Hematopoietic multipotent progenitor cell (in vitro differentiated cells): ENCODE measurements at places on chromosomes 7 and 10. TPM values are rescaled to one million over a fixed set of nuclear protein-coding genes. Genes with fewer than 3 reads are reported as not detected.

GRCh38 chr7:47949703-47950102, 1.4 kb upstream of the PKD1L1 start:
- DNase-seq, result no peak

DNA sequence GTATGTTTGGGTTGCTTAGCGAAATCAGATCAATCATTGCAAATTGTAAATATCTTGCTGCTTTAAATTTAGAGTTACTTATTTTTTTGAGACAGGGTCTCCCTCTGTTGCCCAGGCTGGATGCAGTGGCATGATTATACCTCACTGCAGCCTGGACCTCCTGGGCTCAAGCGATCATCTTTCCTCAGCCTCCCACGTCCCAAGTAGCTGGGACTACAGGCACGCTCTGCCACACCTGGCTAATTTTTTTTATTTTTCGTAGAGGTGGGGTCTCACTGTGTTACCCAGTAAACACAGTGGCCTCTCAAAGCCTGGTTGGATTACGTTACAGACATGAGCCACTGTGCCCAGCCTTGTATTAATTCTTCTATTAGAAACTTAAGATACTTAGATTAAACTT, 1.7 kb downstream of the VDAC2 start:
- DNase-seq, result no peak

DNA sequence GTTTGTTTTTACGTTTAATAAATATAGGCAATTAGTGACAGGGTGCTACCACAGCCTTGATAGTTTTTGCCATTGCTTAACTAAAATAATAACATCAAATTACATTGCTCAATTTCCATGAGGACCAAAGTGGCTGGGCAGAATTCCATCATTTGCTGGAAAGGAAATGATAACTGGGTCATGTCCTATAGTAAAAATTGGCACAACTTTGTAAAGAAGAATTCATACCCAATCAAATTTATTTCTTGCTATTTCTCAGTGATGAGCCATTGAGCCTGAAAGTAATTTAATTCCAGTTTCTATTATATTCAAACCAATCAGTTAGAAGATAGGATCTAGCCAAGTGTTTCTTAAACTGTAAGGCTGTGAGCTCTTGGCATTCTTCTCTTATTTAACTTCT, 102.2 kb upstream of the CTTNBP2 start:
- DNase-seq, result no peak

- peak; percentile 66 for DNase-seq
Observed at GRCh38 chr7:123537026-123537642, 2.7 kb upstream of the IQUB start.

DNA sequence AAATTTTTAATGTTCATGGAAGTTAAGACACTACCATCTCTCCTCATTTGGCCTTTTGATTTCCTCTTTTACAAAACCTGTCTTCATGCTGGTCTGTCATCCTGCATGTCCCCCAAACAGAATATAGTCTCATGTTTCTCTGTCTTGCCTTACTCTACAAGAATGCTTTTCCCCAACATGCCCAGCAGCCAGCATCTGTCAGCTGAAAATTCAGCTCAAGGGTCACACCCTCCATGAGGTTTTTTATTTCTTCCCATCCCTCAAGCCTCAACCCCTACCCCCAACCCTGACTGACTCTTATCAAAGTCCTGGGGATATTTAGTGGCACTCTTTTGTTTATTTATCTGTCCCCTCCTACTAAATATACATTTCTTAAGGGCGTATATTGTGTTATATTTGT, 202.0 kb downstream of the ANK3 start:
- no peak for DNase-seq

DNA sequence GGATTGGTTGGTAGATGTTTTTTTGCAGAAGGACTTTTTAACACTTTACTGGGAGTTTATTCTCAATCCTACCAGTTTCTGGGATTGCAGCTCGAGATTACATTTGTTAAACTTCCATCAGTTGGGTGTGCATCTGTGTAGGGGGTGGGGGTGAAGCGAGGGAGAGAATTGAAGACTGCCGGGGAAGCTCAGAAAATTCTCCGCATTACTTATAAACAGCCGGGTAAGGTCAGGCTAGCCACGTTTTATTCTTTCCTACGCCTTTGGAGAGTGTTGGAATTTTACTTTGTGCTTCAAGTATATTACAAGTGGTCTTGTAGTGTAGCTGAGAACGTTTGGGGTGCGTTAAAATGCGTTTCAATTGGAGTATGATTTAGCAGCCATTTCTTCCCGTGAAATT, 1.1 kb downstream of the PALS2 start:
- no peak for DNase-seq

GRCh38 chr7:100965723-100966541, 3.4 kb upstream of the MUC12 start:
- peak; percentile 72 for DNase-seq

DNA sequence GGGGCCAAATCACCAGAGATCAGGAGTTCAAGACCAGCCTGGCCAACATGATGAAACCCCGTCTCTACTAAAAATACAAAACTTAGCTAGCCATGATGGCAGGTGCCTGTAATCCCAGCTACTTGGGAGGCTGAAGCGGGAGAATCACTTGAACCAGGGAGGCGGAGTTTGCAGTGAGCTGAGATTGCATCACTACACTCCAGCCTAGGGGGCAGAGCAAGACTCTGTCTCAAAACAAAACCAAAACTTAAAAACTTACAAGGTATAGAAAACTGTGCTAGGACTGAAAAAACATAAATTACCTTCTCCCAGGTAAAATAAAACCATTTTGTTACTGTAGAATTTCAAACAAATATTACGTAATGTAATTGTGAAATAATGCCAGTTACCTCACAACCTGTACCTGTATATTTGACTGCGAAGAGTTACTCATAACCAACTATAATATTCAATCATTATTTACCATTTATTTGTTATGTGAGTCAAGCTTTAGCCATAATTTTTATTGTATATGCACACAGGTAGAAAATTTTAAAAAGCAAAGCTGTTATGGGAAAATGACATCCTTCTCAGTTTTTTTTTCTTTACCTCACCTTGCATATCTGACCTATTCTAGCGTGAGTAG, 180.9 kb downstream of the SEMA3A start:
- no peak for DNase-seq

DNA sequence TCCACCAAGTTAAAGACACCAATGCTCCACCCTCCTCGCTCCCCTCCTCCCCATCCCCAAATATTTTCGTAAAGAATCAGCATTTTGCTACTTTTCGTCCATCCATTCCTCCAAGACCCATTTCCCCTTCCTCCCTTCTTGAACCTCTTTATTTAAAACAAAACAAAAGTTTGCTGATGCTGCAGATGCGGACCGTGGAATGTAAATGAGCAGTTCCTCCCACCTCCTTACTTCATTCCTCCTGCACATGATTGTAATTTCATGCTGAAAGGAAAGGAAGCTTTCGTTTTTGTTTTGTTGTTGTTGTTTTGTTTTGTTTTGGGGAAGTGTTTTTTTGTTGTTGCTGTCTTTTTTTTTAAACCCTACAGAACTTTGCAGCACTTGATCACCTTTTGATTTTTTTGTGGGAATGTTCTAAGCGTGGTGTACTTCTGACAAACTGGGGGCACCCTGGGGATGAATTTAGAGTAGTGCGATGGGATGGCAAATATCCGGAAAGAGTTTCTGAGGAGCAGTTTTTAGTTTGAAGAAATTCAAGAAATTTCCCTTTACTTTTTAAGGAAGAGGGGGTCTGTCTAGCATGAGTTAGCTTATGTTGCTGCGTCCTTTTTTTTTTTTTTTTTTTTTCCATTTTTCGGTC, 177.3 kb downstream of the TCF7L2 start:
- no peak for DNase-seq

- peak; percentile 66 for DNase-seq
Observed at GRCh38 chr10:79196470-79197461, 128.0 kb downstream of the ZMIZ1 start.

GRCh38 chr7:36082216-36082615, 70.8 kb upstream of the EEPD1 start:
- no peak for DNase-seq

- DNase-seq, result no peak
Observed at GRCh38 chr10:14489522-14490177, 158.9 kb upstream of the FRMD4A start.

DNA sequence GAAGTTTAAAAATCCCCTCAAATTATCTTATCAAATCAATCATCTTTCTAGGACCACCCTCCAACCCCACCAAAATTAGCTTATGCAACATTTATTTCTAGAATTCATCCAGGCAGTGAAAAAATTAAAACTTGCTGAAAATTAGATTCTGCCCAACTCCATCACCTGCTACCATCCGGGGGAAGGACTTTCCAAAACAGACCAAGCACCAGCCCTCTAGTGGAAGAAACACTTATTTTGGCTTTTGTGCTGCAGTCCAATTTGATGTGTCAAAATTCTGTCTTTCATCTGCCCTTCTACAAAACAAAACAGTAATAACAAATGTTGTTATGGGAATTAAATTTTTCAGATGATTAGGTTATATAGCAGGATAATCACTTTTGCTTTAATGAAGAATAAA, 35.1 kb downstream of the GCC1 start:
- DNase-seq, result no peak

DNA sequence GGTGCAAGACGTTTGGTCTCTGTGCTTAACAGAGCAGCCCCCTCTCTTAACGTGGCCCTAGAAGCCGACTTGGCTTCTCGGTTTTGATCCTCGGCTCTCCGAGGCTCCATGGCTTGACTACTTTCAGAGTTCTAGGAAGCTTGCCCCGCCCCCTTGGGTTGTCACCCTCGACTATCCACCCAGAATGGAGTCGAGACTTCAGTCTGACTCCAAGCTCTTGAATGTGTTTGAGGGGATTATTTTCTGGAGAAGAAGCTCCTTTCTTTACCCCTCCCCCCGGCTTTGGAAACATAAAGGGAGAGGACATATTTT, 448 bp downstream of the SEC24C start:
- peak; percentile 84 for DNase-seq

- DNase-seq, result no peak
Observed at GRCh38 chr7:101804967-101805366, 12.5 kb upstream of the CUX1 start.

DNA sequence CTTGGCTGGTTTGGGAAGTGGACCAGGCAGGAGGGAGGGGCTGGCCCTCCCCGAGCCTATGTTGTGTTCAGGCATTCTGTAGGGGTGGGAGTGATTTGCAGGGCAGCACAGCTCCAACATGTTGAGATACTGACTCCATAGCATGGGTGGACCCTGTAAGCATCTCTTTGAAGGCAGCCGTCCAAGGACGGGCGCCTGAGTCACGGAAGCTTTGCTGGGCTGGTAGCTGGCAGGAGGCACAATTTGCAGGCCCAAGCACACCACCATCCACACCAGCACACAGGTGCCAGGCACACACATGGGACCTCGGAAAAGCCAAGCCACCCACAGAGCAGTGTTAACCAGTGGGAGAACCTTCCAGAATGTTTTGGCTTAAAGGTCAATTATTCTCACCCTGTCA, 505.1 kb upstream of the FOXK1 start:
- DNase-seq, result no peak

GRCh38 chr7:158023157-158023556, 564.5 kb downstream of the PTPRN2 start:
- no peak for DNase-seq

PLXNA4 gene
- total RNA-seq, result 0.27 TPM

CARD11 gene
- 15.1 TPM for total RNA-seq

ADIRF gene
- not detected for total RNA-seq

NEUROG3 gene
- total RNA-seq, result under 0.01 TPM

RBAK gene
- total RNA-seq, result 3.0 TPM

NPC1L1 gene
- total RNA-seq, result under 0.01 TPM

SORCS1 gene
- total RNA-seq, result 0.27 TPM
